ENCODE measurements at places on chromosomes 2 and 18.

DNA sequence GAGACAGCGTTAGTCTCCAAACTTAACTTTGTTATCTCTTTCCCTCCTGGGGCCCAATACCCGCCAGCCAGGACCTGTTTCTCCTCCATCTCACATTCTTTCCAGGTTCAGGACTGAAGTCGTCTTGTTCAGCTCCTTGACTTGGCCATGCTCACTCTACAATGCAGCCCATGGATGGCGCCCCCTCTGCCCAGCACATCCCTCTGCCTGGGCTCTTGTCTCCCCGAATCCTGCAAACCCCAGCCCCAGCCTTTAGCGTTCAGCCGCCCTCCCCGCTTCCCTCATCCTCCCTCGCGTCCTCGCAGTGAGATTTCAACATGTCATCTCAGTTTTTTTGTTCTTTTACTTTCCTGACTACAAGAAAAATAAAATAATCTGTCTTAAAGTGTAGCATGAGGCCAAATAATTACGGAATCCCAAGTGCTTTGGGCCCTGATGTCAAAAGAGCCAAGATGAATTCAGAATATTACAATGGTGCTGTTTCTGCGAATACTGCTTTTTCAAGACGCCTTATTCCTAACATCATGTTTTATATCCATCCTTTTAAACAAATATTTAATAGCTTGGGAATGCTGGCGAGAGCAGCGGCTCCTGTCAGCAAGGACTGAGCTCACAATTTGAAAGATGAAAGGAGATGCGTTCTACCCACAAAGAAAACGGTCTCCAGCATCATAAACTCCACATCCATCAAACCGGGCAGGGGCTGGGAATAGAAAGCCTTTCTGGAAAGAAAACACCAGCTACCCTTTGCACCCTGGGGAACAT, 1.0 kb downstream of the FAM178B start:
- no peak for DNase-seq

- no peak for DNase-seq
Observed at GRCh38 chr2:146489386-146489785, 1355.4 kb upstream of the ACVR2A start.

- DNase-seq: no peak
Observed at GRCh38 chr2:176446718-176447414, 177.6 kb downstream of the MTX2 start.

GRCh38 chr18:50830544-50830943, 10.7 kb upstream of the MRO start:
- DNase-seq: no peak

- DNase-seq: no peak
Observed at GRCh38 chr2:209640358-209640757, 131.3 kb upstream of the UNC80 start.

- no peak for DNase-seq
Observed at GRCh38 chr2:58535990-58536389, 294.9 kb upstream of the FANCL start.

DNA sequence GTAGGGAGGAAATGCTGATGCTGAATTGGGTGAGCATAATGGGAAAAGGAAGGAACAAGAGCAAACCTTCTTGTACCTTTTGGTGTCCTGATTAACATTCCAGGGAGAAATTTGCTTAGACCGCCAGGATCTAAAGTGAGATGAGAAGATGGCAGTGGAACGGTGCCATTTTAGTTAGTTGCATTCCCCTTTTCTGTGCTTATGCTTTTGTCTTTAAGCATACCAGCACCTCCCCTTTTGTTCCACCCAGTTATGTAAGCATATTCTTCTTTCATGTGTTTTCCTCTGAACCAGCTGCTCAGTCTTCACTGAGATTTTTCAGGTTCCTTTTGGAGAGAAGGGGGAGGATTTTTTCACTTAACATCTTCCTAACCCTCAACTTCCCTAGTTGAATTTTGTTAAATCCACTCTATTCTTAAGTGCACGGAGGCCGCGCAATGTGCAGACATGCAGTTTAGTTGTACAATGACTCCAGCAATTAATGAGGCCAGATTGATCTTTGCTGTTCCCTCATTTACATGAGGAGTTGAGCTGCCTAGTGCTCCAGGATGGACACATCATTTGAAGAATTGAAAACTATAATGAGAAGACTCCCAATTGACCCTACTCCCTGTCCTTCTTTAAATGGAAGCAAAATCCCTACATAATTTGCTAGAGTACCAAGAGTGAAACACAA, 73.9 kb downstream of the MAP4K4 start:
- no peak for DNase-seq

GRCh38 chr2:149816756-149817551, 229.4 kb upstream of the MMADHC start:
- no peak for DNase-seq

GRCh38 chr18:78624646-78625279, 354.9 kb upstream of the SALL3 start:
- no peak for DNase-seq

DNA sequence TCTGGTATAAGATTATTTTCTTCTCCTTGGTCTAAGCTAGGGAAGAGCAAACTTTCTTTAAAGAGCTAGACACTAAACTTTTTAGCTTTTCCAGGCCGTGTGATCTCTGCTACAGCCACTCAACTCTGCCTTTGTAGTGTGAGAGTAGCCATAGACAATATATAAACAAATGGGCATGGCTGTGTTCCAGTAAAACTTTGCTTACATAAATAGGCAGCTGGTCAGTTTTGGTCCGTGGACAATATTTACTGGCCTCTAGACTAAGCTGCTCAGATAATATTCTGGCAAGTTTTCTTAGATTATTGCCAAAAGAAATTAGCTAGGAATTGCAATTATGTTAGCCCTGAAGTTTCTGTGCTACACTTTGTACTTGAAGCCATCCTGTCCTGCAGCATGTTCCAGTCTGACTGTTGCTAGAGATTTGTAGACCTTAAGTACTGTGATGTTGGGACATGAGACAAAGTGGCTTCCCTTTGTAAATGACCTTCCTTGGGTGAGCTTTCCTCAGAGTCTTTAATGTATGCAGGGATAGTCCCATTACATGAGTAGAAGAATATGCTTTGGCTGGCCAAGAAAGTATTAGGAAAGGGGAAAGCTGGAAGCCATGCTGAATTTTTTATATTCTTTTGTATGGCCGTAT, 126.9 kb downstream of the SOX11 start:
- no peak for DNase-seq

GRCh38 chr2:227183657-227184367, 19.4 kb downstream of the COL4A3 start:
- no peak for DNase-seq

DNA sequence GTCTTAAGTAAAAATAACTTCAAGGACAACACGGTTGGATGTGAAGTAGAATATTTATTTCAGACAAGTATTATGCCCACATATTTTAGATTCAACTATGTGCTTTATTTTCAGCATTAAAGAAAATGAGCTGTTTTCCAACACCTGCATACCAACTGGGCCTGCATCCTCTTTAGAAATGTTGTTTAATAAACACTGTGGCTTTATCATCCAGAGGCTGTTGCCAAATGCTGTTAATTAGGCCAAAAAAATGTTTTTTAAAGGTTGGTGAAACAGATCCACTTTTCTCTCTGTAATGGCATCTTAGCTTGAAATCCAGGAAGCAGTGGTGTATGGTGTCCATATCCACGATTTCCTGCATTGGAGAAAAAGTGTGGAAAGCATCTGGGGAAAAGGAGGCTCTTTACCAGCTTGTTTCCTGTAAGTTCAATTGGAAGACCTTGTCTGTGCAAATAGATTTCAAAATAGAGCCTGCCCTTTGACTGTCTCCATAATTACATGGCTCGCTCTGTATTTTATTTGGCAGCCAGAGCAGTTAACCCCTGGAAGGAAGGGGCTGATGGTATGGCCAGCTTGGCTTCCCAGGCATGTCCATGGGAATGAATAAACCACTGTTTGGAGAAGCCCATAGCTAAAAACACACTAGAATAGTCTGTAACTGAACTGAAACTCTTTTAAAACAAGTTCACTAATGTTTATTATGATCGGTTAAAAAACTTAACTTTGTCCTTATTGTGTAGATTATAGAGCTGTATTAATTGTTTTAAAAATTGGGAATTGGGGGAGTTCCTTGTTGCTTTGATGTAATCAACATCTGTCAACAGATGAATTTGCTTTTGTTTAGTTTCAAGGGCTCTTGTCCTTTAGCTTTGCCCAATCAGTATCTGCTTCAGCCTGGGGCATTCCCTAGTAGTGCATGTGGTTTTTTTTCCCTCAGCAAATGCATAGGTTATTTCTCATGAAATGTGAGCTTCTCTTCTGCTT, 33.0 kb upstream of the DLX1 start:
- DNase-seq: no peak

GRCh38 chr2:98552499-98553179, 55.7 kb downstream of the COA5 start:
- DNase-seq: no peak

DNA sequence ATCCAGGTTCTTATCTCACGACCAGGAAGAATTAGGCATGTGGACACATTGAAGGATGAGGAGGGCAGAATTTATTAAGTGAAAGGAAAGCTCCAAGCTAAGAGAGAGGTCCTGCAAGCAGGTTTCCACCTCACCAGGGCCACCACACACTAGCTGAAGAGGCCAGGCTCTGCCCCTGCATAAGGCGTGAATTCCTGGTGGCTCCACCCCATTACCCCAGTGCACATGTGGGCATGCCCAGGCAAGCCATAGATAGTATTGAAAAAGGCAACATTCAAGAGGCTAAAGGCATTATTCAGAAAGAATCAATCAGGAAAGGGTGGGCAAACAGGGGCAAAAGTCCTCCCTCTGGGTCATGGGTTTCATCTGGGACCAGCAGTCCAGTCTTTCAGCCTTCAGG, 30.9 kb upstream of the GRP start:
- DNase-seq: no peak

DNA sequence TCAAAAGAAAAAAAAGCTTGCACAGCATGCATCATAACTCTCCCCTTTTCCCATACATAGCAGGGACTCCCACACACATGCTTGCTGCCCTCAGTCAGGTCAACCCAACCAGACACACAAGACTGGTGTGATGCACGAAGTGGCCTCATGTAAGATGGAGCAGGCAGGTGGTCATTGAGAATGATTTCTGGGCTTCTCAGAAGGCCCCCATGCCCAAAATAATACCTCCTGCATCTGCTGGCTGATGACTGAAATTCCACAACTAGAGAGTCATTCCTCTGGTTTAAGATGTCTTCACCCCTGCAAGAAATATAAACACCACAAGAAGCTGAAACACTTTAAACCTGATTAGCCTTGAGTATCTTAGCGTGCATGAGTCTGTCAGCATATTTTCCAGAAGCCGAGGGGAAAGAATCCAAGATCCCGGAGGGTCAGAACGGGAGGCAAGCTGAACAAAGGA, 131.1 kb downstream of the AFF3 start:
- DNase-seq: no peak

DNA sequence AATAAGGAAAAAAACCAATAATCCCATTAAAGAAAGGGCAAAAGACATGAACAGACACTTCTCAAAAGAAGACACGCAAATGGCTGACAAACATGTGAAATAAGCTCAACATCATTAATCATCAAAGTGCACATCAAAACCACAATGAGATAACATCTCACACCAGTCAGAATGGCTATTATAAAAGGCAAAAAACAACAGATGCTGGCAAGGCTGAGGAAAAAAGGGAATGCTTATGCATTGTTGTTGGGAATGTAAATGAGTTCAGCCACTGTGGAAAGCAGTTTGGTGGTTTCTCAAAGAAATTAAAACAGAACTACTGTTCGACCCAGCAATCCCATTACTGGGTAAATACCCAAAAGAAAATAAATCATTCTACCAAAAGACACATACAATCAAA, 285.6 kb downstream of the NR4A2 start:
- no peak for DNase-seq

GRCh38 chr18:903701-904100, 970 bp upstream of the ADCYAP1 start:
- no peak for DNase-seq

DNA sequence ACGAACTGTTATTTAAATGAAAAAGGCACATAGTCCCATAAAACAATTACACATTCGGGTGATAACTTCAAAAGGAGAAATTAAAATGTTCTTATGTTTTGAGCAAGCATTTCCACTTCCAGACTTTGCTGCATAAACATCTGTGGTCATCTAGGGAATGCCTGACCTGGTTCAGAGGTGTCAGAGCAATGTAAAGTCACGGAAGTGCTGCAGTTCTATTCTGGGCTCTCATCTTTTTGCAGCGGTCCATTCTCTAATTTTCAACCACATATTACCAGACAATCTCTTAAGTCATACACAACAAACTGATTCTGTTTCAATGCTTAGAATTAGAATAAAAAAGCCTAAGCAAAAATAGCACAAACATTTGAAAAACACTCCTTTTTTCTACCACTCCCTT, 22.0 kb upstream of the PTH2R start:
- no peak for DNase-seq

- no peak for DNase-seq
Observed at GRCh38 chr2:237733677-237734300, 64.8 kb upstream of the RBM44 start.

DNA sequence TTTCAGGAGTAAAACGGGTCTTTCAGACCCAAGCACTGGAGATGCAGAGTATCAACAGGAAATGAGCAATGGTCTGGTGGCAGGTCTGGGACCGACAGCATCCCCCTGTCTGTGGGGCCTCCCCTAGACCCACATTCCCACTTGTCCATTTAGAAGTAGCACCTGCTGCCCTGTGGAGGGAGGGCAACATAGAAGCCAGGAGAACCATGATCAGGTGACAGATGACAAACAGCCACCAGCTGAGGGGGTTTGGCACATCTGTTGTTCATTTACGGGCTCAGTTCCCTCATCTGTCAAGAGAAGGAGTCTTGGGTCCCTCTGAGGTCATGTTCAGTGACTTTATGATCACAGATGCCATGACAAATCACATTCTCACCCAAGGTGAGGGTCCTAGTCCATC, 77.9 kb upstream of the SLC66A3 start:
- DNase-seq: no peak

DNA sequence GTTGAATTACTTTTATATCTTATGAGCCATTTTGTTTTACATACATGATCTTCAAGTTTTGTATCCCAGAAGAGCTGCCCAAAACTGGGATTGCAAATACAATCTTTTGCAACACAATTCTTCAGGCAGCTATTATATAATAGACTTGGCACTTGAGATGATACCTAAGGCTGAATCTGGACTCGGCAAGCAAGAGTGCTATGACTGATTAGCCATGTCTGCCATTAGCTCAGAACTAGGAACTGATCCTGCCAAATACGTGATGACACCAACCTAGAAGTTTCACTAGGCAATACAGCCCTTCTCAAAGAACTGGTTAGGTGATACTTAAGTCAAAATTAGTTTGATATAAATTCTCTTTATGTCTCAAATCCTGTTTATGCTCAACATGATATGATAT, 619.6 kb downstream of the CPS1 start:
- DNase-seq: no peak

DNA sequence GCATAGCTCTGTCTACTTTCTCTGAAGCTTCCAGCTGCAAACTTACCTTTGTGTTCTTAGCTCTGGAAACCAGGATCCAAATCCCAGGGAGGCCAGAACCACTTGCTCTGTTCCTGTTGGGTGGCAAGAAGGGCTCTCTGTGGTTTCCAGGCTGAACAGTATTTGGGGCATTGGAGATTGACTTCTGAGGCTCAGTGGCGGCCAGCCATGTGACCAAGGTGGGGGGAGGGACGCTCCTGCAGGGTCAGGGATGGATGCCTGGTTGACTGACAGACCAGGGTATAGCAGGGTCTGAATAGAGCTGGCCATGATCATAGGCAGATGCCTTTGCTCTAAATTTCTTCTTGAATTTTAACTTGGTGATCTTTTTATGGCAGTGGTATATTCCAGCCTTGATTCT, 15.1 kb downstream of the SLC4A5 start:
- no peak for DNase-seq

- DNase-seq: no peak
Observed at GRCh38 chr18:56702946-56703345, 51.8 kb downstream of the WDR7 start.

Measured in GM18507 (cell line).